ENCODE measurements at places on chromosomes 16 and 17. TPM values are rescaled to one million over a fixed set of nuclear protein-coding genes. Genes with fewer than 3 reads are reported as not detected.

CCL16 gene
- not detected for total RNA-seq

NOG gene
- total RNA-seq, result 0.15 TPM

OR3A3 gene
- not detected for total RNA-seq

CEP112 gene
- 1.8 TPM for total RNA-seq

XYLT1 gene
- 5.2 TPM for total RNA-seq

NT5M gene
- total RNA-seq, result 7.0 TPM

CA5A gene
- not detected for total RNA-seq

WNT9B gene
- not detected for total RNA-seq

BORCS6 gene
- total RNA-seq, result 7.0 TPM

ZFHX3 gene
- 0.15 TPM for total RNA-seq

TMEM100 gene
- not detected for total RNA-seq

DVL2 gene
- 64.4 TPM for total RNA-seq

CYGB gene
- total RNA-seq, result not detected

RSL1D1 gene
- total RNA-seq, result 358 TPM

RNF43 gene
- 0.67 TPM for total RNA-seq

KCTD2 gene
- total RNA-seq, result 19.1 TPM

RNF112 gene
- total RNA-seq, result 0.27 TPM

ZG16 gene
- not detected for total RNA-seq

TP53TG3C gene
- not detected for total RNA-seq

HEXIM1 gene
- 34.6 TPM for total RNA-seq

SPN gene
- total RNA-seq, result 150 TPM

SMPD3 gene
- total RNA-seq, result 0.19 TPM

TP53TG3B gene
- not detected for total RNA-seq

FGF11 gene
- total RNA-seq, result 2.1 TPM

GPRC5C gene
- 0.59 TPM for total RNA-seq

CCDC200 gene
- 0.31 TPM for total RNA-seq

G6PC1 gene
- total RNA-seq, result not detected

RHBDF1 gene
- total RNA-seq, result 0.32 TPM

GP1BA gene
- total RNA-seq, result not detected

TNP2 gene
- total RNA-seq, result not detected

ELMO3 gene
- total RNA-seq, result 5.8 TPM

ZNF785 gene
- 13.8 TPM for total RNA-seq

KRTAP4-1 gene
- total RNA-seq, result not detected

GPR139 gene
- not detected for total RNA-seq

C16orf92 gene
- total RNA-seq, result not detected

TMC8 gene
- 139 TPM for total RNA-seq

Data from activated CD8-positive, alpha-beta memory T cell treated with anti-CD3 and anti-CD28 coated beads for 36 hours (primary cell).